ENCODE measurements at places on chromosomes 6 and 20.

DNA sequence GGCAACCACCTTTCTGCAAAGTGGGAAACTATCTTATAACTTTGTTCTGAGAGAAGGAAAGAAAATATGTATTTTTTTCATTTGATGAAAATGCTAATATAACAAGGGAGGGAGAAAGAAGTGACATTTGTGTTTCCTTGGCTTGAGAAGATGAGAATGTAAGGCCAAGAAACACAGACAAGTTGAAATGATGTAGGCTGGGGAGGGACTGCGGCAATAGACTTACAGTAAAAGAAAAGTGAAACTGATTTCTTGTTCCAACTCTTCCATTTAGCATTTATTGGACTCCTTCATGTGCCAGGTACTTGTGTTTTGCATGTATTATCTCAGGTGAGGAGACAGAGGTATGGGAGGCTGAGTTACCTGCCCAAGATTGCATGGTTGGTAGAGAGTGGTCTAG lies 130.9 kb downstream of the CARMIL1 start:
- DNase-seq: peak; percentile 18

- DNase-seq: no peak
Measured at GRCh38 chr6:2819978-2820377, 21.7 kb downstream of the SERPINB1 start.

- DNase-seq: no peak
Measured at GRCh38 chr20:38225240-38225899, 35.2 kb downstream of the KIAA1755 start.

DNA sequence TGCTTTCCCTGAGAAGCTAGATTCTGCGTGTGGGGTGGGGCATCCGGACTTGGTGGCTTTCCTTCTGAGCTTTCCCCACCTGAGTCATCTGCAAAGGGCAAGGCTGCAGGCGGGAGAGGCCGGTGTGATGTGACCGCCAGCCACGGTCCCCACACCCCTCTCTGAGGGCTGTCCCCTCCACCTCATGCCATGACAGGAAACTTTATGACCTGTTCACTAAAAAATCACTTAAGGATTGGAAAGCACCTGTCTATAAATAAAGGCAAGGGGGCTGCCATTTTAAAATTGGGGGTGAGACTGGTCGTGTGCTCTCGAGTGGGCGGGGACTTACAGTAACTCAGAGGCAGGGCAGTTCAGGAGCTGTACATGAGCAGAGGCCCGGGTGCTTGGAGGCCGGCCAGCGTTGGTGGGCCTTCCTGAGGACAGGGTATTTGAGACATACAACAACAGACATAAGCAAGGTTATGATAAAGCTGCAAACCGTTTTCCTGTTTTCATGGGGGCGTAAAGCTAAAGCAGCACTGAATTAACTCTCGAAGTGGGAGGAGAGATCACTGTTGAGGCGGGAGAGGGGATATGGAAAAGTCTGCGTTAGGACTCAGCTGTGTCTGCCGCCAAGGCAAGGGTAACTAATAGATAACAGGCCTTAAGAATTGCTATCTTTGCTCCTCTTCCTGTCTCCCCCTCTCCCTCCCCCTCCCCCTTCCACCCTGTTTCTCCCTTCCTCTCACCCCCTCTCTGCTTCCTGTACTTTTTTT lies 16.1 kb upstream of the SERPINB1 start:
- peak; percentile 81 for DNase-seq

DNA sequence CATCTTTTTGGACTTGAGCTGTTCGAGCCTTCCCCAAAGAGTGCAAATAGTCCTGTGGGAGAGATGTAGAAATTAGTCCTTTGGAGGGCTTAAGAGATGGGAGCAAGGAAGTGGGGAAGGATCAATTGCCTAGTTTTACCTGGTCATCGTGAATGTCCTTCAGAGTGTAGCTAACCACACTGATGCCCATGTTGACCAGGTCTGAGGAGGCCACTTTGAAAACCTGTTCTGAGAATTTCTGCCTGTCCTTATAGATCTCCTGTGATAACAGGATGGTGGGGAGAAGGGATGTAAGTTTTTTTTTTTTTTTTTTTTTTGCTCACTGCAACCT lies 2.0 kb downstream of the FLOT1 start:
- DNase-seq: no peak

GRCh38 chr6:136213012-136213539 lies 37.0 kb downstream of the MTFR2 start:
- no peak for DNase-seq

- no peak for DNase-seq
Measured at GRCh38 chr6:41739041-41739440, 3.6 kb upstream of the TFEB start.

- no peak for DNase-seq
Measured at GRCh38 chr6:89745096-89745495, 74.5 kb downstream of the MDN1 start.
